Kidney epithelial cell (primary cell): ENCODE measurements at places on chromosomes 6 and 20.
A peak's percentile ranks its signal among the peaks of the same experiment; 100 is the strongest.

GRCh38 chr20:54088430-54088829, 18.0 kb upstream of the BCAS1 start:
- DNase-seq: no peak

GRCh38 chr6:165012183-165012582, 297.2 kb downstream of the C6orf118 start:
- no peak for DNase-seq

DNA sequence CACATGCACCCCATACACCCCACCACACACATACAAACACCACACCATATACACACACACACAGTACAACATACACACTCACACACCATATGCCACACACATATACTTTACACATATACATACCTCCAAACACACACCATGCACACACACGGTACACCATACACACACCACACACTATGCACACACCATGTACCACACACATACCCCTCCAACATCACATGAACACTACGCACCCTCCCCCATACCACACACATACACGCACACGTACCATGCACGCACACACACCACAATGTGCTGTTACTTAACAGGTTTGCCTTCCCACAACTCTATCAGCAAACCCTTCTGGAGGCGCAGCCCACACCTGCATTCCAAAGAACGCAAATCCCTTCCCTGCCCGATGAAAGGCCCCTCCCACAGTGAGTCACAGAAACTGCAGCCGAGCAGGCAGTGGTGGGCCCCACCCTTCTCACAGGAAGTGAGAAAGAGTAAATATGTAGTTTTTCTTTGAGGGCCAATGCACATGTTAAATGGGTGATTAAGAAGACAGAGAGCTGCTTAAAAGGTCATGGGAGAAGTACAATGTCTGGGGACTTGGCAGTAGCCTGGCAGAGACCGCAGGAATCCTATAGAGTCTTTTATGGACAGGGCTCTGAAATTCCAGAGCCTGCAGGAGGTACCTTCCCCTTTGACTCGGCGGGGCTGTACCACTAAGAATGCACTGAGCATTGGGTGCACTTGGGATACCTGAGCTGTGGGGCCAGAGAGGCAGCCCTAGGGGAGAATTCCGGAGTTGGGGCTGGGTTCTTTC, 34.1 kb upstream of the EZR start:
- DNase-seq: peak; percentile 99

DNA sequence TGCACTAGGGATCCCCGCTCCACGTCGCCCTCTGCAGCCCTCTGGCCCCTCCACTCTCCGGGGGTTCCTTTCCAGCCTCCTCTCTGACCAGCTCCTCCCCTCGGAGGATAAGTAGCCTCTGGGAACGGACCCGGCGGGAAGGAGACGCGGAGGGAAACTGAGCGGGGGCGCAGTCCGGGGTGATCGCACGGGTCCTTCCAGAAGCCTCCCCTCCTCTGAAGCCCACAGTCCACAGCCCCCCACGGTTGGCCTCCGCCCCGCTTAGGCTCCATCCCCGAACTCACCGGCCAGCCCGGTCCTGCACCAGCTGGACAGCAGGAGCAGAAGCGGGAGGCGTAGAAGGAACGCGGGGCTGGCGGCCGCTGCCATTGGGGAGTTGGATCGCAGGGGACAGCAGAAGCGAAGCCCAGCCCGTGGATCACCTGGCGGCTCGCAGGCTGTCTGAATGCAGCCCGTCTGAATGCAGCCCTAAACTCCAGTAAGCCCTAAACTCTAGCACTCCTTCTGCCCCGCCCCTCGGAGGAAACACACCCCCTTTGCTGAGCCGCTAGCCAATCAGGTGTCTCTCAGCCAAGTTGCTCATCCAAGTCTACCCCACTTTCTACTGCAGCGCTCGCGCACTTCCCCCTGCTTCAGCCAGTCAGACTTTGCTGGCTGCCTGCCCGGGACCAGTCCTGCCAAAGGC, at the start of gene RAET1G:
Gene RAET1G (minus strand): TSS at position 480 of the 685 bp plus-strand sequence. CDS start 111 bp downstream, at position 369.
- DNase-seq: peak; percentile 80

DNA sequence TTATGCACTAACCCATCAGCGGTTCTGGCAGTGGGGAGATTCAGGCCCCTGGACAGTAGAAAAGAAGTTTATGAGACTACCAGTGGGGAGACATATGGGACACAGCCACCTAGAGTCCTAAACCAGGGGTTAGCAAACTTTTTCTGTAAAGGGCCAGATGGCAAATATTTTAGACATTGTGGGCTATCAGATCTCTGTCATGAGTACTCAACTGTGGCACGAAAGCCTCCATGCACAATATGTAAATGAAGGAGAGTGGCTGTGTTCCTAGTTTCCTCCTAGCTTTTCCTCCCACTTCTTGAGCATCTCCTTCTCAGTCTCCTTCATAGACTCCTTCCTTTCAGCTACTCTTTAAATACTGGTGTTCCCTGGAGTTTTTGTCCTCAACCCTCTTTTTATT, 3.3 kb upstream of the HLA-DMA start:
- DNase-seq: no peak

GRCh38 chr20:12649234-12649633, 359.5 kb upstream of the SPTLC3 start:
- DNase-seq: no peak

- no peak for DNase-seq
Measured at GRCh38 chr6:110233770-110234374, 53.6 kb downstream of the CDC40 start.

GRCh38 chr20:35490736-35491181, 35.4 kb downstream of the CEP250 start:
- DNase-seq: no peak

DNA sequence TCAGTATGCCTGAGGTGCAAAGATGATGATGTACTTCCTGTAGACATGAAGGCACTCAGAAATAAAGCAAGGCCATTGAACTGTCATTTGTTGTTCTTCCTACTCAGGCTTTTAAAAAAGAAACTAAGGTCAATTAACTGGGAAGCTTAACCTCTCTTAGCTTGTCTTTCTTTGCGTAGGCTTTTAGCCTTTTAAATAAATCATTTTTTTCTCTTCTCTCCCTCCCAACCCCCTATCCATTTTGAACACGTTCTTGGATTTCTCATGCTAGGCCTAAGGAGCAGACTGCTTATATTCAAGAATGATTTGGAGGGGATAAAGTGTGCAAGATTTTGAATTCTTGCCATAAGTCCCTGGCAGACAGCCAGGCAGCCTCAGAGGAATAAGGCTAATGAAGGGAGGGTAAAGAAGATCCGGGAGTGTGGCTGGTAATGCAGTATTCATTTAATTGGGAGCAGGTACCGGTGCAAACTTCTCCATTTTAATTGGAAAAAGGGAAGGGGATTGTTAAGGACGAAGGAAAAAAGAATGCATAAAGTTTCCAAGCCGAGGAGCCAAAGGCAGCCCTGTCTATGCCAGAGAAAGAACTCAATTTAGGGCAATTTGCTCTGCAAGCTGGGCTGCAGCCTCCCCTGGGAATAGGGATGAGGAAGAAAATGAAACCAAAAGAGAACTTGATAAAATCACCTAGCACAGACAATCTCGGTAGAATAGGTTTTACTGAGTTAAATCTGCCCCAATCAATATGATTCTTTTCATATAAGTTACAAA, 343.8 kb upstream of the MMS22L start:
- DNase-seq: no peak

DNA sequence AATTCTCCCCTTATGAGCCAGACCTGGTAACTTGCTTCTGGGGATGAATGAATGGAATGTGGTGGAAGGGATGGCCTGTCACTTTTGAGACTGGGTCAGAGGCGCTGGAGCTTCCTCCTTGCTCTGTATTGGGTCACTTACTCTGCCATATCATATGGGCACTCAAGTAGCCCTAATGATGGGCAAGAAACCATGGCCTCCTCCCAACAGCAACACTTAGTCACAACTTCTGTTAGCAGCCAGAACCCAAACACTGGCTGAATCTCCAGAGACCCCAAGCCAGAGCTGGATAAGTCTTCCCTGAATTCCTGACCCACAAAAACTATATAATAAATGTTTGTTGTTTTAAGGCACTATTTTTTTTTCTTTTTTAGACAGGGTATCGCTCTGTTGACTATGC, 5.5 kb downstream of the E2F1 start:
- no peak for DNase-seq

DNA sequence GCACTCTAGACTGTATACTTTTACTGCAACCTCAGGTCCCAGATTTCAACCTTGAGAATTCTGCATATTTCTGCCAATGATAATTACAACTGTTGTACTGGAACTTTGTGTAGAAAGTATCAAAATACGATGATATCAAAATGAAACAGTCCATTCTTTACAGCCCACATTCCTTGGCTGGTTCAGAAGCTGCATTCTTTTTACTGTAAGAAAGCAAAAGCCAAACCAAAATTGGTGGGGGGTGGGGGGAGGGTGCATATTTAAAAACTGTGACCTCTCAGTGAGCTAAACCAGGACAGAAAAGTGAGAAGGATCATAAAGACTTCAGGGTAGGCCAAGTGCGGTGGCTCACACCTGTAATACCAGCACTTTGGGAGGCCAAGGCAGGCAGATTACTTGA, 41.8 kb upstream of the UBR2 start:
- no peak for DNase-seq

GRCh38 chr20:52035498-52035897, 156.1 kb downstream of the ZFP64 start:
- no peak for DNase-seq

DNA sequence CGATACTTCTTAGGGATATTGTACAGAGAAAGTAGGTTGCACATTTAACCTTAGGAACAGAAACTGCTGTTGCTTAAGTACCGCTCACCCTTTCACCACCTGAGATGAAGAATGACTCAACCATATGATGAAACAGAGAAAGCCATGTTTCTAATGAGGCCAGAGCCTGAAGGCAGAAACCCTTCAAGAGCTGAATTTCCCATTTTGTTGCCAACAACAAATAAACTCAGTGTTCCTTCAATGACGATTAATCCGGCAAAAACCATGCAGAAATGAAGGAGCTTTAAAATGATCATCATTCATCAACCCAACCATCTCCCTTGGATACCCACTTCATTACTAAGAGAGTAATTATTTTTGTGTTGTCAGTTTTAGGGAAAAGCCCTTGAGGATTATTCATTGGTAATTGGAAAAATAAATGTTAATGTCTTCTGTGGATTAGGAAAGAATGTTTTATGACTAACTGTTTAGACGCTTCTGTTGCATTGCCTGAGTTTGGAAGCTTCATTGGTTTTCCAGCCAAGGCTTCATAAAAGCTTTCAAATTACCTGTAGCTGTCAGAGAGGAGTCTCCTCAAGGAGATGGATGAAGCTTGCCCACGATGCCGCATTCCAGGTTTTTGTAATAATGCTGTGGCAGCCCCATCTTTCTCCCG, 112.1 kb upstream of the IYD start:
- DNase-seq: peak; percentile 60

GRCh38 chr6:135183002-135183531, 2.0 kb downstream of the MYB start:
- DNase-seq: no peak

DNA sequence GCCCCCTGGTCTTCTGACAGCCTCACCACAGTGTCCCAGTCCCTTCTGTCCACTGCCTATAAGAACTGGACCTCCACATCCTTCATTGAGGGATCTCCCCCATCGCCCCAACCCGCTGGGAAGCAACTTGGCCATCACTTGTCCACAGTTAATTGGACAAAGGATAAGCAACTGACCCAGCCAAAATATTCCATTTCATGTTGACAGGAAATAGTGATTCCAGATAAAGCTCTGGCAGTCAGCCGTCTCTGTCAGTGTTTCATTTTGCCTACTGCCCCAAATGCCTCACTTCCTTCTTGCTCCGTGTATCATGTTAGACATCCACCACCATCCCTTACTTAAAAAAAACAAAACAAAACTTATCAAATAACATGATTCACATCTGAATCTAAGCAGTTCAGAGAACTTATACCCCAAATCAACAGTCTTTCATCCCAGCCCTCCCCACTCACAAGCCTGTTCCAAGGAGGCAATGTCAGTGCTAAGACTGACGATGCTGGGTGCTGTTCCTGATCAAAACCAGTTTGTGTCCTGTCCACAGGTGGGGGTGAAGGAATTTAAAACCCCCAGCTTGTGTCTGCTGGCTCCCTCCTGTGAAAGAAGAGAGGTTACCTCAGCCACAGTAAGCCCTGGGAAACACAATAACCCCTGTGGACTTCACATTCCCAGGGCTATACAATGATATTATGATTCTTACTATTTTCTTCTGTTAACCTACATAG, 162.5 kb downstream of the WDR27 start:
- no peak for DNase-seq

DNA sequence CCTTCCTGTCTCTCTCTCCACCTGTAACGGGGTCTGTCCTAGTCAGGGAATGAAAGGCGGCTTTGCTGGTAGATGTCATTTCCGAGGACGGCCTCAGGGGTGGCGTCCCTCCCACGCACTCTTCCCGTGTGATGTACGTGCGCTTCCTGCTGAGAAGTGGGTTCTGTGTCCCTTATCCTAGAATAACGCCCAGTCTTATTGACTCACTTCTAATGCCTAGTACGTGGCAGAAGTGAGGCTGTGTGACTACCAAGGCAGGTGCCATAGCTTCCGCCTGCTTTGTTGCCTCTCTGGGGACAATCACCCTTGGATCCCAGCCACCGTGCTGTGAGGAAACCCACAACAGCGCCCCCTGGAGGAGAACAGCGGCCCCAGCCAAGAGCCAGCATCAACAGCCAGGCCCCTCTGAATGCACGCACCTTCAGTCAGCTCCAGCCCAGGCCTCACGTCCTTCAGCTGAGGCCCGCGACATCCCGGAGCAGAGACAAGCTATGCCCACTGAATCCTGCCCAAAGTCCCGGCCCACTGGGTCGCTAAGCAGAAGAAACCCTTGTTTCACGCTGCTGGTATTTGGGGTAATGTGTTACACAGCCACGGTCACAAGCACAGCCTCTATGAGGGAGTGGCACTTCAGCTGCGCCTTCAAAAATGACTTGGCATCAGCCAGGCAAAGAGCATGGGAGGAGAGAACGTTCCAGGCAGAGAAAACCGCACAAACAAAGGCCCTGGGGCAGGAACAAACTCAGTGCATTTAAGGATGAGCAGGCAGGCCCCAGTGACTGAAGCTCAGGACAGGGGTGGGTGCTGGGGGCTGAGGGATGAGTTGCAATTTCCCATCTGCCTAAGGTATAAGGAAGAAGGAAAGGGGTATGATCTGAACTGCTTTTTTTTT, 224.2 kb downstream of the NFATC2 start:
- no peak for DNase-seq

GRCh38 chr6:2469428-2469827, 224.0 kb upstream of the GMDS start:
- no peak for DNase-seq

- DNase-seq: no peak
Measured at GRCh38 chr6:108676555-108676954, 115.8 kb downstream of the FOXO3 start.

- no peak for DNase-seq
Measured at GRCh38 chr6:154164397-154164796, 125.4 kb downstream of the OPRM1 start.

GRCh38 chr20:23050076-23050838, 785 bp upstream of the THBD start:
- DNase-seq: no peak
